ENCODE measurements at places on chromosomes 7 and 10. TPM values are rescaled to one million over a fixed set of nuclear protein-coding genes. Genes with fewer than 3 reads are reported as not detected.

Gene GNAT3
- total RNA-seq = not detected

Gene ZFAND4
- 15.7 TPM for total RNA-seq

Gene RAB19
- 0.84 TPM for total RNA-seq

Gene NKX1-2
- total RNA-seq = not detected

DNA sequence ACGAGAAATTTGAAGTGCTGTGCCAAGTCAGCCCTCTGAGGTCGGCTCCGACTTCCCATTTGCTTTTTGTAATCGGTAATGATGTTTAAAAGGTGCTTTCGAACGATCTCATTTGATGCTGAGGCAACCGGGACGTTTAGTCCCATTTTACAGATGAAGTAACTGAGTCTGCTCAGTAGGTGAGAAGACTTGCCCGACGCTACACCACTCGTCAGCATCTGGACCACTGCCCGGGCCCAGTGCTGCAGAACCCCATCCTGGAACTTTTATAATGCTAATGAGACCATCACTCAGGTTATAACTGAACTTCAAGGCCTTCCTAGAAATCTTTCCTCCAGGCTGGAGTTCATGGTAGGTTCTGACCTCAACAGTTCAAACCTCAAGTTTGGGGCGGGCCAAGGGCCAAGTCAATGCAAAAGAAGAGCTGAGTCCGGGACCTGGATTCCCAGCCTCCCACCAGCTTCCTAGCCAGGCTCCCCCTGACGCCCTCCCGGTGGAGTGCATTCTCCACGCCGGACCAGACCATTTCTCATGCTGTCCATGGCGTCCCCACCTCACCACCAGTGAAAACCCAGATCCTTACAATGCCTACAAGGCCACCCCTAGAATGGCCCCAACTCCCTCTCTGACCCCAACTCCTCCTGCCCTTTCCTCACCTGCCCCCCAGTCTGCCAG is 699 bp upstream of the PDLIM1 start:
- H3K36me3 ChIP-seq = no peaks in the 10 kb centered on the region
- H3K4me1 ChIP-seq = peaks cover 1% of the 10 kb centered on the region
- H3K4me3 ChIP-seq = peak overlapping the region; percentile 83
- H3K27ac ChIP-seq = peak overlapping the region; percentile 68
- no peaks in the 10 kb centered on the region for H3K27me3 ChIP-seq

DNA sequence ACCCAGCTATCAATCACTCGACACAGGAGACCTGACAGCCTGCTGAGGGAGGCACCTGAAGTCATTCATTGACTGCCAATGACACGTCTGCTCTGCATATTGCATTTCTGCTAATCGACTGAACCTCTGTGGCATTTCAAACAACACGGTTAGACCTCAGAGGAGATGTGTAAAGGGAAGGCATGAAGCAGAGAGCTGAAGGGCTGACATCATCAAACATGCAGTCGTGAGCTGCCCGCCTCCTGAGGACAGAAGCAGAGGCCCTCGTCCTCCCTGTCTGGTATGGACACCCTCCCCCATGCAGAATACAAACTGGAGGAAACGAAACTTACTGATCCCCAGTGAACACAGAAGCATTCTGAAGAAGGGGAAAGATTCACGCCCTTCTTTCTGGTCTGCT is 462.6 kb upstream of the MGMT start:
- H3K36me3 ChIP-seq = no peaks in the 10 kb centered on the region
- no peaks in the 10 kb centered on the region for H3K4me1 ChIP-seq
- H3K27ac ChIP-seq = no peak overlapping the region

GRCh38 chr7:19991936-19992335 is 218.5 kb upstream of the TMEM196 start:
- H3K36me3 ChIP-seq = no peaks in the 10 kb centered on the region
- no peaks in the 10 kb centered on the region for H3K27me3 ChIP-seq
- DNase-seq = no peak
- H3K4me1 ChIP-seq = no peaks in the 10 kb centered on the region

GRCh38 chr10:74072503-74072902 is 74.6 kb downstream of the VCL start:
- H3K27ac ChIP-seq = no peak overlapping the region
- no peak for DNase-seq
- H3K36me3 ChIP-seq = peaks cover 5% of the 10 kb centered on the region

Data from liver (tissue), 10 donors.